ENCODE measurements at places on chromosomes 6 and 20. TPM values are rescaled to one million over a fixed set of nuclear protein-coding genes. Genes with fewer than 3 reads are reported as not detected.
A peak's percentile ranks its signal among the peaks of the same experiment; 100 is the strongest.

DNA sequence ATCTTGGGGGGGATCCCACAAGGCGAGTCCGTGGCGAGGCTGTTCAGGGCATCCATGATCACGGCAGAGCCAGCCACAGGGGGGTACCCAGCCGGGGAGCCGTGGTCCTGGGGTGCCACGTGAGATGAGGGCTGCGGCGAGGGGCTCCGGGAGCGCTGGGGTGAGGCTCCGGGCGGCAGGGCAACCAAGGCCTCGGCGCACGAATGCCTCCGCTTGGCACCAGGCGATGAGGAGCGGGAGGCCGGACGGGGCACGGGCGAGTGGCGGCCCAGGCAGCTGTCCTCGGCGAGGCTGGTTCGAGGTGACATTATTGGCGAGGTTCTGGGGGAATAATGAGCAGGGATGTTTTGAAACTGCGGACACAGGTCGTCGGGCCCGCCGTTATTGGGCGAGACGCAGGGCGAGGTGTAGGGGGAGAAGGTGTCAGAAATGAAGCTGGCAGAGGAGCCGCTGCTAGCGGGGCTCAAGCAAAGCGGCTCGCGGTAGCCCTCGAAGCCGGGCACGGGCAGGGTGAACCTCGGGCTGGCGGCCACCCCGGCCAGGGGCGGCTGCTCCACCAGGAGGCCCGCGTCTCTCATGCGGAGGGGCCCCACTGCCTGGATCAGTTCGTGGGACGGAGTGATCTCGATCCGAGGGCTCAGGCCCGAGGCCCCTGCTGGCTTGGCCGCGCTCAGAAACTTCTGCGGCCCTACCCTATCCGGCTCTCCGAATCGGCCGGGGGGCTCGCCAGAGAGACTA, 19.1 kb downstream of the NFATC2 start:
- no peak overlapping the region for H3K27ac ChIP-seq
- peaks cover 31% of the 10 kb centered on the region for H3K36me3 ChIP-seq
- H3K27me3 ChIP-seq, result no peaks in the 10 kb centered on the region
- H3K4me1 ChIP-seq, result peaks cover 64% of the 10 kb centered on the region
- H3K4me3 ChIP-seq, result no peak overlapping the region
- DNase-seq, result no peak

- no peaks in the 10 kb centered on the region for H3K4me1 ChIP-seq
- H3K27me3 ChIP-seq, result no peaks in the 10 kb centered on the region
- H3K36me3 ChIP-seq, result no peaks in the 10 kb centered on the region
- no peak overlapping the region for H3K27ac ChIP-seq
- no peak for DNase-seq
Observed at GRCh38 chr6:27577922-27578321, 105.0 kb upstream of the ZNF184 start.

GRCh38 chr6:26223650-26224546, 136.7 kb downstream of the HFE start:
- H3K36me3 ChIP-seq, result no peaks in the 10 kb centered on the region
- no peaks in the 10 kb centered on the region for H3K27me3 ChIP-seq

DNA sequence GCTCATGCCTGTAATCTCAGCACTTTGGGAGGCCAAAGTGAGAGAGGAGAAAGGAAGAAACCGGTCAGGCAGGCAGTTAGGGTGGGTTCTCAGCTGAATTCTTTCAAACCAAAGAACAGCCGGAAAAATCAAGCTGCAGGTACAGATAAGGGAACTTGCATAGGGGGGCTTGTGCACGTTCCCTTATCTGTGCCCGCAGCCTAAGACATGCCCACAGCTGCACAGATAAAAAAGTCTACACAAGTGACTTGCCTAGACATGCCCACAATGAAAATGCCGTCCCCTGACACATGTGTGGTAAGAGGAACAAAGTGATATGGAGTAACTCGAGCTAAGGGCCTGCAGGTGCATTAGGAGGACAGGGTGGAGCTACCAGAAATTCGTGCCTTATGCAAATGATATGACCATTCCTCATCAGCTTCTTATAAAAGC, 175.8 kb upstream of the SALL4 start:
- H3K27me3 ChIP-seq, result no peaks in the 10 kb centered on the region
- DNase-seq, result peak; percentile 80
- H3K4me3 ChIP-seq, result no peak overlapping the region
- H3K4me1 ChIP-seq, result peaks cover 22% of the 10 kb centered on the region

DNA sequence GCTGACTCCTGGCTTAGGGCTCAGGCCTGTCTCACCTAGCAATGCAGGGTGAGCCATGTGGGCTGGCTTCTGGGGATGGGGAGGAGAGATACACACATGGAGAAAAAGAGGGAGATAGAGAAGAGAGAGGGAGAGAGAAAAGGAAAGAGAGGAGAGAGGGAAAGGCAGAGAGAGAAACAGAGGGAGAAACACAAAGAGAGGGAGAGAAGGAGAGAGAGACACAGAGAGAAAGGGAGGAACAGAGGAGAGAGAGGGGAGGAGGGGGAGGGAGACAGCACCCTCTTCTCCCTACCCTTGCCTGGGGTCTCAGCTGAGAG, 24.8 kb downstream of the NTSR1 start:
- H3K4me3 ChIP-seq, result no peak overlapping the region
- H3K27ac ChIP-seq, result no peak overlapping the region
- no peaks in the 10 kb centered on the region for H3K27me3 ChIP-seq
- no peak for DNase-seq
- H3K4me1 ChIP-seq, result no peaks in the 10 kb centered on the region

DNA sequence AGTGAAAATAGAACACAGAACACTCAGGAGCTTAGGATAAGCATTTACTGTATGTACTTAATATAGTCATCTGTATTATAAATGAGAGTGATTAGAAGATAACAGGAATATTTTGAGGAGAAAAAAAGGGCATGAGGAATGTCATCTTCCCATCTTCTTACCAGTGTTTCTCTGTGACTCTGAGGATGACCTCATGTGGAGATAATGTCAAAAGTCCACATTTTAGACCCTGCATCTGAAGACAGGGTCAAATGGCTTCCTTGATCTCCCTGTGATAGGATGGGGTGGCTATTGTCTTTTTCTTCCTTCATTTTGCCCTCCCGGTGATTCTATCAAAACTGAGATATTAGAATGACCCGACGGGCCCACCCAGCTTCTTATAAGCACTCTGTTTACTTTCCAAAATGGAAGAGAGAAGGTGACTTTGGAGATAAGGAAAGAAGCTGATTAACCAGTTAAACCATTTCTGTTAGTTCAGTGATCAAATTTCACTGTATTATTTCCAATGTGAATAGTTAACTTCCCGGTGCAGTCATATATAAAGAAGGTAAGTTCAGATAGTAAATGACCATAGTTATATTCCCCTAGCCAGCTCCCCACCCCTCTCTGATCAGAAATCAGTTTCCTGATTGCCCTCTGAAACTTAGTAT, 115.7 kb upstream of the SALL4 start:
- no peaks in the 10 kb centered on the region for H3K4me1 ChIP-seq
- H3K4me3 ChIP-seq, result no peak overlapping the region
- no peak for DNase-seq
- H3K27me3 ChIP-seq, result no peaks in the 10 kb centered on the region
- no peak overlapping the region for H3K27ac ChIP-seq
- H3K36me3 ChIP-seq, result no peaks in the 10 kb centered on the region

DNA sequence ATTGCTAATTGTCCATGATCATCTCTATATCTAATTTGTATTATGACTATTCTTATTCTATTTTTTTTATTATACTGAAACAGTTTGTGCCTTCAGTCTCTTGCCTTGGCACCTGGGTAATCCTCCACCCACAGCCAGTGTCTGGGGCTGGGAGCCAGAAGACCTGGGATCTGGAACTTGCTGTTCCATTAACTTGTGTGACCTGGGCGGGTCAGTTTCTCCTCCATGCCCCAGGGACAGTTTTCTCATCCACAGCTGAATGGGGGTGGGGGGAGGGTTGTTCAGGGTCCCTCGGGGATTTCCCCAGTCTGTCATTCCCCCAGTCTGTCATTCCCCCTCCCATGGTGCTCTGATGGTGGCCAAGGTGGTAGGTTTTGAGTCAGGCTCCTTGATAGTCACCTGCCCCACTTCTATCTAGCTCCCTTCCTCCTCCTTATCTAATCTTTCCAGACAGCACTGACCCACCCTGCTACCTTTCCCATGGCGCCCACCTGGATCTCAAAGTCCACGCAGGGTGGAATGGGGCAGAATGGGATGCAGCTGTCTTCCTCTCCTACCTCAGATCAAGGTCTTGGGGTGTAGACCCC, 10.9 kb downstream of the ITPR3 start:
- H3K27ac ChIP-seq, result no peak overlapping the region
- H3K27me3 ChIP-seq, result no peaks in the 10 kb centered on the region
- no peaks in the 10 kb centered on the region for H3K36me3 ChIP-seq
- no peak overlapping the region for H3K4me3 ChIP-seq
- no peak for DNase-seq

- no peaks in the 10 kb centered on the region for H3K27me3 ChIP-seq
- no peaks in the 10 kb centered on the region for H3K4me1 ChIP-seq
- no peak for DNase-seq
- no peak overlapping the region for H3K4me3 ChIP-seq
Observed at GRCh38 chr6:79928478-79928998, 18.8 kb downstream of the ELOVL4 start.

- H3K27ac ChIP-seq, result no peak overlapping the region
- no peak for DNase-seq
- H3K27me3 ChIP-seq, result no peaks in the 10 kb centered on the region
- H3K4me3 ChIP-seq, result no peak overlapping the region
- H3K4me1 ChIP-seq, result peaks cover 5% of the 10 kb centered on the region
- no peaks in the 10 kb centered on the region for H3K36me3 ChIP-seq
Observed at GRCh38 chr20:3168079-3168828, 5.1 kb downstream of the LZTS3 start.

DNA sequence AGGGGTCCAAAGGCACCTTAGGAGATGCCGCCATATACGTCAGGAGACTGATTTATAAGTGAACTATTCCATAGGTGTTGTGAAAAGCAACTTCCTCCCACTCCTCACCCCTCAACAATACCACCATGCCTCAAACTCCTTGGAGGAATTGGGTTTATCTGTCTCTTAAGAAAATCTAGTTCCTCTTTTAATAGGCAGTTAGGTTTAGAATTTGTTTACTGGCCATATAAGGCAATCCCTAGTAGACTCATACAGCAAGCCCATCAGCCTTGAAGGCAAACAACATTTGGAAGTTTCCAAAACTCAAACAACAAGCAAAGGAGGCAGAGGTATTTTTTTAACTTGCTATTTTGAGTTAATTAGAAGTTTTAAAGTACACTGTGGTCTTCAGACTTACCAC, 66.1 kb downstream of the PRND start:
- no peak for DNase-seq
- H3K36me3 ChIP-seq, result peaks cover 86% of the 10 kb centered on the region
- peak overlapping the region; percentile 30 for H3K27ac ChIP-seq
- no peak overlapping the region for H3K4me3 ChIP-seq

NOX3 gene
- total RNA-seq, result not detected

PPP1R10 gene
- total RNA-seq, result 170 TPM

SOX18 gene
- total RNA-seq, result not detected

Data from Karpas-422 (cell line).